ENCODE measurements at places on chromosomes 7 and 10.

DNA sequence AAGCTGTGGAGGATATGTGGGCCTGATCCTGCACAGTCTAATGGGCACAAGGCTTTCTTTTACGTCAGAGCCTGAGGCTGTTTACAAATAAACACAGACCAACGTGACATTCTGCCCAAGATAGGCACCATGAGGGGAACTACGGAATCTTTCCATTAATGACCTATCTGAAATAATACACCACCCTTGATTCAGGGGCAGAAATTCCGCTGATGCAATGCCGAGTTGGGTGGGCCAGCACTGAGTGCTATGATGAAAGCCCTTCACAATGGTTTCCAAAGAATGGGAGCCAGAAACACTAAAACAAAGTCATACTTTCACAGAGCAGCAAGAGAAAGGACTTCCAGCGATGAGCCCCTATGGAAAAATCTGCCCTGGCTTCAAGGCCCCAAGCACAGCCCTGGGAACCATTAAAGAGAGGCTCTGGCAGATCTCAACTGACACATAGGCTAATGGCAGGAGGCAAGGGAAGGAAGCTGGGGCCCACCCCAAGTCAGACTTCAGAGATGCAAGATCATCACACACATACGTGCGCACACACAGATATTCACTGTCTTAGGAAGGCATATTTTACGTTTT lies 72.2 kb upstream of the DLX6 start:
- DNase-seq = no peak

GRCh38 chr10:184911-185310 lies 49.7 kb downstream of the ZMYND11 start:
- DNase-seq = no peak

DNA sequence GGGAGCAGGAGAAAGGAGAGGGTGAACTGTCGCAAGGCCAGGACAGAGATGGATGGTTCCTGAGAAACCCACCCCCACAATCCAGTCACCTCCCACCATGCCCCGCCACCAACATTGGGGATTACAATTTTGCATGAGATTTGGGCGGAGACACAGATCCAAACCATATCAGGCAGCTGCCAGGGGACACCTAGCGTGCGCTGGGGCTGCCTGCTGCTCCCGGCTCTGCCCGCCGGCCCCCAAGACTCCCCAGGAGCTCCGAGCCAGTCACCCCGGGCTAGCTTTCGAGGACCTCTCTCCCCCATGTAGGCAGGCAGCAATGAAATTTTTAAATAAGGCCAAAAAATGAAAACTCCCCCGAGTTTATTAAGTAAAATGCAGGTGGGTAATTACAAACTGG lies 111.7 kb downstream of the UNCX start:
- no peak for DNase-seq

DNA sequence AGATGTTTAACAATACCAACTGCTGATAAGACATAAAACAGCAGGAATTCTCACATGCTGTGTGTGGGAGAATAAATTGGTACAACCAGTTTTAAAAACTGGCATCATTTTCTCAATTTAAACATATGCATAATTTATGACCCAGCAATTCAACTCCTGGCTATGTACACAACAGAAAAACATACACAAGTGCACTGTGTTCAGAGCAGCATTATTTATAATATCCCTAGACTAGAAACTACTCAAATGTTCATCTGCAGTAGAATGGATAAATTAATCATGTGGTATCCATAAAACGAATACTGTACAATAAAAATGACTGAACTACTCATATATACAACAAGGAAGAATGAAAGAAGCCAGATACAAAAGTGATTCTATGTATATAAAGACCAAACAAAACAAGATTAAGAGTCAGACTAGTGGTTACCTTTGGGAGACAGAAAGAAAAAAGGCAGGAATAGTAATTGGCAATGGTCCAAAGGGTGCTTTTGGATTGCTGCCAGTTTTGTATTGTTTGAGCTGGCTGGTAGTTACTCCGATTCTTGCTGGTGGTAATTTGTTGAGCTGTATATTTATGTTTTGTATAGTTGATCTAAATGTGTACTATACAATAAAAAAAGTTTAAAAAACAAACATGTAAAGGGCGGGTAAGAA lies 306.0 kb downstream of the TFEC start:
- peak; percentile 25 for DNase-seq

DNA sequence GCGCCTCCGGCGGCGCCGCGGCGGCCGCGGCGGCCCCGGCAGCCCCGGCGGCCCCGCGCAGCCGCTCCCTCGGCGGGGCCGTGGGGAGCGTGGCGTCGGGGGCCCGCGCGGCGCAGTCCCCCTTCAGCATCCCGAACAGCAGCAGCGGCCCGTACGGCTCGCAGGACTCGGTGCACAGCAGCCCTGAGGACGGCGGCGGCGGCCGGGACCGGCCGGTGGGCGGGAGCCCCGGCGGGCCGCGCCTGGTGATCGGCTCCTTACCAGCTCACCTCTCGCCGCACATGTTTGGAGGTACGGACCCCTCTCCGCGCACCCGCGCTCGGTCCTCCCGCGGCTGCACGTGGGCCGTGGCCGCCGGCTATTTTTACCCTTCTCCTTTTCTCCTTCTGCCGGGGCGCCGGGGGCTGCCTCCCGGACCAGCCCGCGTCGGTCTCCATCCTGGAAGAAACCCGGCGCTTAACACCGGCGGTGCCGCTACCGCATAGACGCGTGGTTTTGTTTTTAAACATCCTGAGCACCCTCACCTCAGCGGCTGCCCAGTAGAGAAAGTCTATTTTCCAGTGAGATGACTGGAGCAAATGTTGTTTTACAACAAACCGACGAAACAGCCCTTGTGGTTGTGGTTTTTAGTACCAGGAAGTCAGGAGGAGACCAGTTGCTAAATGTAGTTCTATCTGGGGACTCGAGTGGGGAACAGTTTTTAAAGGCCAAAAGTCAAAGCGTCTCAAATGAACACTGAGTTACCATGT lies 1.3 kb downstream of the ZNRF2 start:
- peak; percentile 57 for DNase-seq

DNA sequence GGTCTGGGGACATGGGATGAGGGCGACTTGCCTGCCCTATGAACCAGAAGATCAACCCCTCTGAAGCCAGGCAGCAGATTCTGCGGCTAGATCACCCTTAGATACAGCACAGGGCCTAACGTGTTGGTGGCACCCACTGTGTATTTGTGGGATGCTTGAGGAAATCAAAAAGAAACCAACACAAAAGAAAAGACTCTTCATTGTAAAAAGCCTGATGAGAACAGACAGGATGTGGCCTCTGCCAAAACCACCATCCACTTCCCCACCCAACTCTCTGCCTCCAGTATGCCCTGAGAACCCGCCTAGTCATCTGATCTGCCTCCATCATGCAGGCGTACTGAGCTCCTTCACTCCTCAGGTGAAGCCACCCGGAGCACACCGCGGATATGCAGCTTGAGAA lies 97.2 kb upstream of the INSYN2A start:
- no peak for DNase-seq

DNA sequence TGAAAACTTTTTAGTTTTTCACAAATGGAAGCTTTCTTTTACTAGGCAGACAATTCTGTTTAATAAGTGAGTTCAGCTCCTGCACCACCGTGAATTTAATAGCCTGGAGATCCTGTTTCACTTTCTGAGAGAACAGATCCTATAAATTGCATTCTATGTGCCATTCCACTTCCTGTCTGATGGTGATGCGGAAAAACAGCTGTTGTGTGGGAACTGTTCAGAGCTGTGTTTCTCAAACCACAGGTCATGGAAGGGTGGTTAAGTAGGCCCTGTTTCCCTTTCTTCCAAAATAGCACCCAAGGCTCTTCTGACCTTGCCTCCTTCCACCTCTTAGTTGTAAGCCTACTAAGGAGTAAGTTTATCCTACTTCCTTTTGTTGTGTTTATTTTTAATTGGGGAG lies 97.2 kb upstream of the DKK1 start:
- peak; percentile 39 for DNase-seq

- no peak for DNase-seq
Measured at GRCh38 chr10:44422570-44423101, 37.7 kb upstream of the CXCL12 start.

DNA sequence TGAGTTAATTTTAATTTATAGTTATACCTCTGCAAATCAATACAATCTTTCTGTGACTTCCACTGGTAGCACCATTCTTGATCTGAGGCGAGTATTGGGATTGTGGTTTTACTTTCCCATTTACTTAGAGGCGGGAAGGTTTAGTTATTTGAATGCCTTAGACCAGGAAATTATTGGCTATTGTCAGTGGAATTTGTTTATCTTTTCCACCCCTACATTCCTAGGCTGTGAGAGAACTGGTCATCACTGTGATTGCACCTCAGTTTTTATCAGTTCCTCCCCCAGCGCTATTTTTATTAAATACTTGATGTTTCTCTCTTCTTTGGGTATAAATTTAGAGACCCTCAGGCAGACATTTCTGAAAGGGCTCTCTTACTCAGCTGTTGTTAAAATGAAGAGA lies 29.9 kb downstream of the CDK14 start:
- DNase-seq = peak; percentile 38

DNA sequence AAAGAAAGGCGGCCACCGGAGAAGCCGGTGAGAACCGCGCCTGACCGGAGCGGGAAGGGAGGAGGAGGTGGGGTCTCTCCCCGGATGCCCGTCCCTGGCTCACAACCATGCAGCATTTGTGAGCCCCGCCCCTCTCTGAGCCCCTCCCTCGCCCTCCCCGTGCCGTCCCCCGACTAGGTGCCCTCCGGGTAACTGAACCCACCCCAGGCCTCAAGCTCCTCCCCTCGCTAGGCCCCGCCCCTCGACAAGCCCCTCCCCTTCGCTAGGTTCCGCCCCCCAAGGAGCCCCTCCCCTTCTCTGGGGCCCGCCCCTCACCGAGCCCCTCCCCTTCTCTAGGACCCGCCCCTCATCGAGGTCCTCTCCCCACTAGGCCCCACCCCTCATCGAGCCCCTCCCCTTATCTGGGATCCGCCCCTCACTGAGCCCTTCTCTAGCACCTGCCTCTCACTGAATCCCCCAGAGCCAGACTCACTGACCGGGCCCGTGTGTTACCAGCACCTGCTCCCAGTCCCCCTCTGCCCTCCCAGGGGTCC lies 42.2 kb upstream of the HSPB1 start:
- peak; percentile 20 for DNase-seq

DNA sequence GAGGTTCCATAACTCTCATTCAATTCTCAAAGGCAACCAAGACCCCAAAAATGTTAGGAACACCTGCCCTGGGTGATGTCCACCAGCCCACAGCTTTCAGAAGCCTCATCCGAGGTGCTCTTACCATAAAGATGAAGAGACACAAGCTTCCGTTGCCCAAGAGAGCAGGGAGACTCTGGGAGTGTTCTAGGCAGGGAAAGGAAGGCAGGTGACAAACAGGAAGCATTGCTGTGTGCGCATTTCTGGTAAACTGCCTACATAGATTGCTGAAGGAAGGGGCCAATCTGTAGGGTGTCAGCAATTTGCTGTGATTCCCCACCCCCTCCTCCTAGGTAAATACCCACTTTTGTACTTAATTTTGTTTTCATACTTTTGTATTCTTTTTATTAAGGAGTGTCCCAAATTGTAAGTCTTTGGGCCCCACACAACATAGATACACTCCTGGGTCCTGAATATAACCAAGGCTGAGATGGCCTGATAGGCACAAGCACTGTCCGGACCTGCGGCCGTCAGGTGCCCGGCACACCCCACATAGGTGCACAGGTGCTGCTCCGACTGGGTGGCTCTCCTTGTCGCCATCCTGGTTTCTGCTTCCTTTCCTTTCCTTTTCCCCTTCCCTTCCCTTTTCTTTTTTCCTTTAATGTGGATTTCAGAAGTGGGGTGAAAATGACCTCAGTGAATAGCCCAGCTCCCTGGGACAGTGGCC lies 51.4 kb upstream of the SMNDC1 start:
- no peak for DNase-seq

GRCh38 chr10:133334503-133335245 lies 2.0 kb downstream of the CALY start:
- no peak for DNase-seq

Data from MCF 10A (cell line).